ENCODE measurements at places on chromosomes 2 and 18. TPM values are rescaled to one million over a fixed set of nuclear protein-coding genes. Genes with fewer than 3 reads are reported as not detected.

DNA sequence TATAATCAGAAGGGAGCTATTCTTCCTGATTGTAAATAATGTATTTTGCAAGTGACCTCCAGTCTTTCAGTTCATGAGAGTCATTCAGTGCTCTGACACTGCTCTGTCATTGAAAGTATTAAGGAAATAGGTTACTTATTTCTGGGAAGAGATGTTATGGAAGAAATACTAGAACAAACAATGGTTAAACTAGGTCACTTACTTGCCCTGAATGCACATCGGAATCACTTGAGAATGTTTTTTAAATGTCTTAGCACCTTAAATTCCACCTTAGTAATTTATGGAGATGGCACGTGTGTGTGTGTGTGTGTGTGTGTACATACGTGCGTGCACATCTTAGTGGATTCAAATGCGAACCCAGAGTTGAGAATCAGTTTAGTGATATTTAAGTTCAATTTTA lies 126.6 kb upstream of the KCNH7 start:
- no peak for DNase-seq

DNA sequence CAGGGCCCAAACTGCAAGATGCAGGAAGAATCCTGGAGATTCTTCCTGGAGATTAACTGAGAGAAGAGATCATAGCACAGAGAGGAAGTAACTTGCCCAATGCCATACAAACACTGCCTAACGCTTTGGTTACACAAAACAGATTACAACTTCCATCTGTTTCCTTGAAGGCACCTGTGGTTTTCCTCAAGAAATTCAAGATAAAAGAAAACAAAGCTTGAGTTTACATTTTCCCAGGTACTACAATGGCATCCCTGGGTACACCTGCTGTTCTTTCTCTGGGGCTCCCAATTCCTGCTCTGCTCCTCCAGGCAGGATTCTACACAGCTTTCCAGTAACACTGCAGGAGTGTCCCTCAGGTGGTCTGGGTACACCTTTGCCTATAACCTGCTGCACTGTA lies 781.9 kb upstream of the ID2 start:
- no peak for DNase-seq

GRCh38 chr2:197879812-197880408 lies 75.5 kb downstream of the PLCL1 start:
- no peak for DNase-seq

- DNase-seq: no peak
These were observed 5.9 kb upstream of the LRPPRC start for GRCh38 chr2:44001716-44002115.

- DNase-seq: no peak
These were observed 1.0 kb upstream of the LDAH start for GRCh38 chr2:20823917-20824316.

RESP18 gene
- polyA plus RNA-seq: not detected

DNA sequence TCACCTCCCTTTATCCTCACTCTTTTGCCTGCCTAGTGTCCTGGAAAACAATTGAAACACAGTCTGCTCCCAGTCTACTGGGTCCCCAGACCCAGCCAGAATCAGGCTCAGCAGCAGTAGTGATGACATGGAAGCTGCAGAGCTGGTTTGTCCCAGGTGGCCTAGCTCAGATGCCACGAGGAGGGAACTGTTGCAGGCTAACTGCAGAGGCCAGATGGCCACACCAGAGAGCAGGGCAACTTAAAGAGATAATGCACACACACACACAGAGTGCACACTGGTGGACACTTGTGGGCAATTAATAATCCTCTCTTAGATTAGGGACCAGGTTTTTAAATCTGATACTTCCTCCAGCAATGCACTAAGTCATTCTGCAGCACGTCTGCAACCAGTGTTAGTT lies 42.4 kb downstream of the GYPC start:
- no peak for DNase-seq

GRCh38 chr2:140526575-140526974 lies 1604.2 kb downstream of the LRP1B start:
- DNase-seq: no peak

DNA sequence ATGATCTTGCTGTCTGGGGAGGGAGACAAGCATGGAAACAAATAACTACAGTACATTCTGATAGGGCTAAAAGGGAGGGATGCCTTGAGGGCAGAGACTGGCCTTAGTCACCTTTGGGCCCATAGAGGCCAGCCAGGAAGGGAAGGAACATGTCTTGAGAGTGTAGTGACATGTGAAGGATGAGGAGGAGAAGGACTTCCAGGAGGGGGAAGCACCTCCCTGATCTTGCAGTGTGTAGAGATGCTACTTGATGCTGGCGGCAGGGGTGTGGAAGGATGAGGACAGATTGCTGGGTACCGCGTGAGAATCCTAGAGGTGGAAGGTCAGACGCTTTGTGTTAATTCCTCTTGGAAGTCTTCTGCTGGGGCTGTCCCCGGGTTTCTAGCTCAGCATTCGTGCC lies 13.1 kb downstream of the TET3 start:
- DNase-seq: no peak

DRC1 gene
- not detected for polyA plus RNA-seq

DNA sequence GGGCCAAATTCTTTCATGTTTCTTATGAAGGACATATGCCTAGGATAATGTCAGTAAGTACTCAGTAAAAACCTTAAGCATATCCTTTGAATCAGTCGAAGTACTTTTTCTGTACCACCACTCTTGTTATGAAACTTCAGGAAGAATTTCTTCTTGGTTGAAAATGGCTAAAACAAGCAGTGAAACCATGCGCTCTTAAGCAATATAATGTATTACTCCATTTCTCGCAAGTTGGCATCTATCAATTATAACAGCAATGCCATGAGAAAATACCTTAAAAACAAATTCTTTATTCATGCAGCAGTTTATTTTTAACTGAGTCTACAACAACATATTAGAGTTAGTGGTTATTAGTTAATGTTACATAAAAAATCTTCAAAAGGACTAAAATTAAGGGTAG lies 41.0 kb downstream of the SLC66A3 start:
- DNase-seq: no peak

DNA sequence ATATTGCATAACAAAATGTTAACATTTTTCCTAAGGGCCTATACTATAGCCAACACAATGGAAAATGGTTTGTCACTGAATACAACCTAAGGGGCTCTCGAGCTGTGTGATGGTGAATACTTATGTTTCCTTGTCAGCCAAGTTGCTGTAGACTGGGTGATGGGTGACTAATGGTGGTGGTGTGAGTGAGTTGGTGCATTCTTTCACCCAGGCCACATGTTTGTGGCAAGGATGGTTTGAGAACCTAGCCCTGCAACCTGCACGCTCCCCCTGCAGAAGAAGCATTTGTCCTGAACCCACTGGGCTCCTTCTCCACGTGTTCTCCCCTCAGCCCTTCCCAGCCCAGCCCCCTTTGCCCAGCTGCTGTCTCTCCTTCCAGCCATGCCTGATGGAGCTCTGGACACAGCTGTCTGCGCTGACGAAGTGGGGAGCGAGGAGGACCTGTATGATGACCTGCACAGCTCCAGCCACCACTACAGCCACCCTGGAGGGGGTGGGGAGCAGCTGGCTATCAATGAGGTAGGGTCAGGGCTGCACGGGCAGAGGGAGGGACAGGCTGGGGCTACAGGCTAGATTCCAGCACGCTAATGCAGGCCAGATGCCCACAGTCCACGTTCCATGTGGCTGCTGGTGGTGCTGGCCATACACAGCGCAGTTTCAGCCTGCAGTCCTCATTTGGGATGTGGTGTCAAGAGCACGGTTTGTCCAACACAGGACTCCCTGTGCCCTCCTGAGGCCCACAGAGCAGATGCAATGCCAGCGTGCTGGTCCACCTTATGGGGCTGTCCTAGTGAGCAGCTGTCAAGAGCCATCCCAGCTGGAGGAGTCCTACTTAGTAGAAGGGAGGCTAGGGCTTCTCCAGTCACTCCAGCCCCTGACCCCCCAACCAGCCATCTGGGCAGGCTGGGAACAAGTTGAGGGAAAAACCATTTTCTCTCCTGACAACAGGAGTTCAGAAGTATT lies 65.4 kb downstream of the FAM168B start:
- no peak for DNase-seq

KATNAL2 gene
- polyA plus RNA-seq: 4.4 TPM

GRCh38 chr2:193929131-193929530 lies 1727.9 kb upstream of the SLC39A10 start:
- no peak for DNase-seq

CTDSP1 gene
- 90.3 TPM for polyA plus RNA-seq

HYCC2 gene
- polyA plus RNA-seq: 7.5 TPM

ITGA6 gene
- polyA plus RNA-seq: 120 TPM
